Left lobe of liver (tissue), 2 donors: ENCODE measurements at places on chromosomes 16 and 17.
A peak's percentile ranks its signal among the peaks of the same experiment; 100 is the strongest.

GRCh38 chr16:78599271-78599670, 499.8 kb downstream of the WWOX start:
- DNase-seq, result no peak

DNA sequence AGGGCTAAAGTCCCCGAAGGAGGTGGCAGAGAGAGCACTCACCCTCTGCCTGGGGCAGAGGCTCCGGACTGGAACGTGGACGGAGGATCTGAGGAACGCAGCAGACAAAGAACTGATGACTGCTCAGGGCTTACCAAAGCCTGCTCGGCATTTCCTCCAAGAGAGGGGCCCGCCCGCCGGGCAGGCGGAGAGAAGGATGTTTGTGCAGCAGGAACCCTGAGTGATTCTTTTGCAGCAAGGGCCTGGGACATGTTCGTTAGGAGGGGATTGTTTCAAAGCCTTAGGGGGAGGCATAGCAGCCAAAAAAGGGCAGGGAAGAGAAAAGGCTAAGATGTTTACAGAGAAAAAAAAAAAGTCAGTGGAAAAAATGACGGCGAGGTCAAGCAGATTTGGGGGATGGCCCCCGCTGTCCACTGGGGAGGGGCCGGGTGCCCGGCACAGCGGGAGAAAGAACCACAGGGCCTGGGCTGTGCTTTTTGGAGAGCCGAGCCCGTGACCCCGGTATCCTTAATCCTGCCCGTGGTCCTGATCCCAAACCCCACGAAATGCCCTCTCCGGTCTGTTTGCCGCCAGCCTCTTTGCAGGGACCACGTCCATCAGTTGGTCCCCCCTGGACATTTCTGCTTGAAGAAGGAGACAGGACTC, 129.3 kb downstream of the NTN1 start:
- no peak for DNase-seq

DNA sequence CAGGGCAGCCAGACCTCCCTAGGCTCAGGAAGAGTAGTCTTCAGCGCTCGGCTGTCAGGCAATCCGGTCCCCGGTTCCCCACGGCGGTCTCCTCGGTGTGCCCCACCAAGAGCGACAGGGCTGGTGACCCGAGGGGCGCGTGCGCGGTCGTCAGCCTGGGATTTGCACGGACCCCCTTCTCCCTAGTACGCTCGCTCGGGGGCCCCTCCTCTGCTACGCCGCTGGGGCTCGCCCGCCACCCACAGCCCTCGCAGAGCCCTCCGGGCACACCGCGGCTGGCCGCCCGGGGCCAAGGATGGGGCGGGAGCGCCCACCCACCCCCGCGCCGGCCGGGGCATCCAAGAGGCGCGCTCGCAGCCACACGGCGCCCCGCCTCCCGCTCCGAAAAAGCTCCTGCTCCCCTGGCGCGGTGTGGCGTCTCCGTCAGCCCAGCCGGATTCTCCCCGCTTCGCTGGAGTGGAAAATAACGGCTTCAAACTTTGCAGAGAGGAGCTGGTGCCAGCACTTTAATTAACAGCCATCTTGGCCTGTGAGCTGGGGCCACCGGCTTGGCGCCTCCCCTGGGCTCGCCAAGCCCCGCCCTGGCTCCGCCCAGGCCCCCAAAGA, 2.1 kb upstream of the C1QL1 start:
- no peak for DNase-seq

DNA sequence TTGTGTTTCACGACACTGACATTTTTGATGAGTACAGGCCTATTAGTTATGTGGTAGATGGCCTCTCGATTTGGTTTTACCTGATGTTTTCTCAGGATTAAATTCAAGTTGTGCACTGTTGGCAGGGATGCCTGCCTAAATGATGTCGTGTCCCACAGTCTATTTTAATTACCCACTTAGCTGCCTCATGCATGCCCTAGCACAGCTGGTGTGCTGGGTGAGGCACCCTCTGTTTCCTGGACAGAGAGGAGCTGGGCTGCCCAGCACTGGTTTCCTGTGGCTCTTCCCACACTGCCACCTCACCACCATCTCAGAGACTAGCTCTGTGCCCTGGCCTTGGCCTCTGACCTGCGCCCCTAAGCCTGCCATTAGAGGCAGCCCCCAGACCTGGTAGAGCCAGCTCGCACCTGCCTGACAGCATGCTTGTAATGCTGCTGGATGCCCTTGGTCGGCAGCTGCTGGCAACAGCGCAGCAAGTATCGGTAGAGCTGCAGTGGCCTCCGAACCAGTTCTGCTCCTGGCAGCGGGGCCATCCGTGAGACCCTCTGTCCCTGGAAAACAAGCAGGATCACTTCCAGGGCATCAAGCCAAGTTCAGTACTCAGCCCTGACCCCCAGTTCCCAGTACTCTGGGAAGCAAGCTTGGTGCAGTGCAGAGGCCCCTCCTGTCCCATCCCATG, 10.9 kb downstream of the LYRM9 start:
- no peak for DNase-seq

GRCh38 chr16:4373909-4374742, 2.5 kb downstream of the VASN start:
- peak; percentile 78 for DNase-seq

DNA sequence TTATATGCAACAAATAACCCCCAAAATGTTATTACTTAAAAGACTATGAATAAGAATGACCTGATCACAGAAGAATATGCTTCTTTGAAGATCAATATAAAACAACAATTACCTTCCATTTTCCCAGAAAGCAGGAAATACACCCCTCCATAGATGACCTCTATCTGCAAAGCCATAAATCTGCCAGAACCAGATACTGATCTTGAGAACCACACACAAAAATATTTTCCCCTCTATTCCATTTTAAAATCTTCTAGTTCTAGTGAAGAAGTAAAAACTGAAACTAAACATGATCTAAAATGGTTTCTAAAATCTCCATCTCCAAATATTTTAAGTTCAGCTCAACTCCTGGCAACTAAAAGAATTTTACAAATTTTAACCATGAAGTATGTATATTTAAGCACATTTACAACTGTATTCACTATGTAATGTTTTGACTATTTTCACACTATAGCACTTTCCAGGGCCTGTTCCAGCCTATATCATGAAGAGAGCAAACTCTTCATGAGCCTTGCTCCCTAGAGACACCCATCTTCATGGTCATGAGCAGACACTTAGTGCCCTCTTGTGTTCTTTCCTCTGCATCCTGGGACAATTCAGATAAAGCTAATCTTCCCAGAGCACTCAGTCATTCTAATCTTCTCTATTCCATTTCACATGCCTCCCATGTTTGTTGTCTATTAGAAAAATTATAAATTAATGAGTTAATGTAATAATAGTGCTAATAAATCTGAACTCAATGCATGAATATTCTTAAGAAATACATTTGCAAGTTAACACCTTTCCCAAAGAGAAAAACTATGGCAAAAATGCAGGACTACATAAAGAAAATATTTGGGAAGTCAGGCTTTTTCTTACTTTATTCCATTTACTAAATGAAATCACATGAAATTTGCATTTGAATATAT, 87.0 kb downstream of the HELZ start:
- DNase-seq, result no peak

GRCh38 chr16:27323781-27324561, 10.2 kb downstream of the IL4R start:
- peak; percentile 70 for DNase-seq

DNA sequence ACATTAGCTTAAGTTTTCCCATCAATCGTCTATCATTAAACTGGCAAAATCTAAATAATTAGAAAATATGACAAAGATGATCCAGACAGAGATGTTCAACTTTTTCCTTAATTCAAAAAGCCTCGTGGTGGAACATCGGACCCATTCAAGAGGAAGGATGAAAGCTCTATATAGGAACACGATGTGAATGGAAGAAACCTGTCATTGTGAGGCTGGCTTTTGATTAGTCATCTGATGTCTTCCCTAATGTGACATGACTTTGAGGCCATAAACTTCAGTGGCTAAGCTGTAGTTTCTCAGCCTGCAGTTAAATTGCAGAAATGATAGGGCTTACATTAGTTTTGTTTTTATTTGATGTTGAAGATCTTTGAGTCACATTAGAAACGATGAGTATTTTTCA, 1.0 kb downstream of the AMZ2 start:
- no peak for DNase-seq

- no peak for DNase-seq
Observed at GRCh38 chr16:30886145-30886544, 7.7 kb downstream of the BCL7C start.

DNA sequence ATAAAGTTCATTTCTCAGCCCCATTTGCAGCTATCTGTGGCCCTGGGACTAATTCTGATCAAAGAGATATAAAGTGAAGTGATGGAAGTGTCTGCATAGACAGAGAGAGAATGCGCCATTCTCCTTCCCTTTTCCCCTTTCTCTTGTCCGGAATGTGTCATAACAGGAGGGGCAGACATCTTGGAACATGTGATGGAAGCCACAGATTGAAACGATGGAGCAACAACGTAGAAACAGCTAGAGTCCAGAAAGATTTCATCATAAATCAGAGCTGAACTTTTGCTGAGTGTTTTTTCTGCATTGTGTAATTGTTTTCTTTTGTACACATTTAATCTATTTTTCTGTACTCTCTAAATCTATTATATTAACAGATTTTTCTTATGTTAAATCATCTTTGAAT, 11.3 kb downstream of the ASGR1 start:
- DNase-seq, result peak; percentile 68
